Mesothelial cell of epicardium (in vitro differentiated cells): ENCODE measurements at places on chromosomes 6 and 20. TPM values are rescaled to one million over a fixed set of nuclear protein-coding genes. Genes with fewer than 3 reads are reported as not detected.
A peak's percentile ranks its signal among the peaks of the same experiment; 100 is the strongest.

DNA sequence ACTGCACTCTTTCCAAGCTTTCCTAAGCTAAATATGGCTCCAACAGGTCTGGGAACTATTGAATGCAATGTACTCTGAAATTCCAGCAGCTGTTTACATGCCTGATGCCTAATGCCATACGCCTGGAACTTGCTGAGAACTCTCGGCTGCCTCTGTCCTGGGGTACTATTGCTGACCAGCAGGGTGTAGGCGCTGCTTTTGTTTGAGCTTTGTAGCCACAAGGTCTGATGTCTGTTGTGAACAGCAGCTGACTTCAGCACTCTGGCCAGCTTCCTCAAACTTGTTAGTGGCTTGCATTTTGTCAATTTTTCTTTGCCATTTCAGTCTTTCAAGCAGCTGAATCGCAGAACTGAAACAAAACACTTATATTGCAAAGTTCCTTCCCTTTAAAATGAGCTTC, 26.7 kb downstream of the SAYSD1 start:
- peaks cover 93% of the 10 kb centered on the region for H3K27me3 ChIP-seq
- no peaks in the 10 kb centered on the region for H3K36me3 ChIP-seq
- H3K4me1 ChIP-seq: no peaks in the 10 kb centered on the region

GRCh38 chr6:105622226-105622625, 219.3 kb upstream of the PREP start:
- no peaks in the 10 kb centered on the region for H3K36me3 ChIP-seq
- H3K4me1 ChIP-seq: peaks cover 5% of the 10 kb centered on the region
- DNase-seq: no peak
- H3K4me3 ChIP-seq: no peak overlapping the region
- H3K27me3 ChIP-seq: no peaks in the 10 kb centered on the region
- H3K27ac ChIP-seq: no peak overlapping the region

The PLG gene
- 0.16 to 0.38 TPM (median 0.22 TPM) in 3 replicates for total RNA-seq

DNA sequence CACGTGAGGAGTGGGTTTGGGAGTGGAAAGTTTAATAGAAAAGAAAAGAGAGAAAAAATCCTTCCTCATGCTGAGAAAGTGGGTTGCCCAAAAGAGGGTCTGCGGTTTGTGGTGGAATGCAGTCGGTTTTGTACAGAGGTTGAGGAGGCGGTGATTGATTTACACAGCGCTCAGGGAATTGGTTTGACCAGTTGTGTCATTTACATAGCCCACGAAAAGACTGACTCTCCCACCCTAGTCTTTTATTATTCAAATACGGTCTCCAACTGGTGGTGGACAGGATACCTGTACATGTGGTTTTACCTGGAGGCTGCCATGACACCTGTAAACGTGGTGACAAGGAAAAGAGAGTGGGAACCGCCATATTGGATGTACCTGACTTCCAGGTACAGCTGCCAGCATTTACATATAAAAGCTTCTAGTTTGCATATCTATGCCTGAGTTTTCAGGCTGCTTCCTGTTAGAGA, 42.1 kb downstream of the HLA-DPB1 start:
- no peaks in the 10 kb centered on the region for H3K36me3 ChIP-seq
- no peak for DNase-seq
- H3K4me1 ChIP-seq: peaks cover 21% of the 10 kb centered on the region
- peaks cover 62% of the 10 kb centered on the region for H3K27me3 ChIP-seq
- peak overlapping the region; percentile 86 for H3K27ac ChIP-seq

The TMC2 gene
- total RNA-seq: 0.07 to 0.11 TPM (median 0.09 TPM) in 3 replicates

- H3K4me3 ChIP-seq: no peak overlapping the region
- no peaks in the 10 kb centered on the region for H3K36me3 ChIP-seq
- peaks cover 60% of the 10 kb centered on the region for H3K4me1 ChIP-seq
- H3K27ac ChIP-seq: no peak overlapping the region
- H3K27me3 ChIP-seq: no peaks in the 10 kb centered on the region
- DNase-seq: no peak
Observed at GRCh38 chr20:363319-364078, 16.6 kb downstream of the NRSN2 start.

The FAM83B gene
- total RNA-seq: 12.2 to 14.0 TPM (median 12.6 TPM) in 3 replicates

DNA sequence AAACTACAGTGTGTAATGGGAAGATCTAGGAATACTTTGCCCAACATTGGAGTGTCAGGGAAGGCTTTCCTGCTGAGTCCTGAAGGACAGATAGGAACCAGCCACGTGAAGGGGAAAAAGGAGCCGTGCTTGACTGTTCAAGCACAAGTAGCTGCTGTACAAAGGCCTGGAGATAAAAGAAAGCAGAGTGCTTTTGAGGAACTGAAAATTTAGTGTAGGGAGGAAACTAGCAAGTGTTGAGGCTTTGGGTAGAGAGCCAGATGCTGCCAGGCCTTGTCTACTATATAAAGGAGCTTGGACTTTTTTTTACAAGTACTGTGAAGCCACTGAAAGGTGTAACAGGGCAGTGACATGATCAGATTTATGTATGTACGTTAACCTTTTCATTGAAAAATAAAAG, 39.0 kb downstream of the DSE start:
- DNase-seq: no peak
- H3K27ac ChIP-seq: no peak overlapping the region
- peaks cover 64% of the 10 kb centered on the region for H3K4me1 ChIP-seq
- H3K36me3 ChIP-seq: peaks cover 5% of the 10 kb centered on the region

The OR12D3 gene
- total RNA-seq: not detected in 3 replicates

GRCh38 chr6:80508885-80509630, 402.6 kb downstream of the BCKDHB start:
- no peaks in the 10 kb centered on the region for H3K4me1 ChIP-seq
- no peak overlapping the region for H3K4me3 ChIP-seq
- DNase-seq: no peak
- H3K27ac ChIP-seq: no peak overlapping the region

DNA sequence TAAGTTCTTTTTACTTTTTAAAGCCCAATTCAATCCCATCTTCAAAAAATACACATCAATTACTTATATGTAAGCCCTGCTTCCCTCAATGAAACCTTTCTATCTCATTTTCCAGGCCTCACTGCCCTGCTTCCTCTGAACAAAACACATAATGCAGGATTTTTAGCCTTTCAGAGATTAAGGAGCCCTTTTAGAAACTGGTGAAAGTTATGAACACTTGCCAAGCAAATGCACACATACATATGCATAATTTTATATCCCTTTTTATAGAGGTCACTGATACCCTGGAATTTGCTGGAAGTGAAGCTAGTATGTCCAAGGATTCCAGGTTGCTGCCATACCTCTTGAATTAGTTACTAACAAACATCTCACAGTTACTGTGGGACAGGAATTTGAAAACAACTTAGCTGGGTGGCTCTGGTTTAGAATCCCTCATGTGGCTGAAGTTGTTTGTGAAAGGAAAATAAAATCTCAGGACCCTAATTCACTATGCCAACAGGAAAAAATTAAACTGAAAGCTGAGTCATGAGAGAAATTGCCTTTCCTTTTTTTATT, 75.8 kb downstream of the UBE3D start:
- no peaks in the 10 kb centered on the region for H3K27me3 ChIP-seq
- no peak overlapping the region for H3K4me3 ChIP-seq
- peak overlapping the region; percentile 81 for H3K27ac ChIP-seq
- peaks cover 6% of the 10 kb centered on the region for H3K36me3 ChIP-seq
- no peak for DNase-seq
- H3K4me1 ChIP-seq: peaks cover 21% of the 10 kb centered on the region

DNA sequence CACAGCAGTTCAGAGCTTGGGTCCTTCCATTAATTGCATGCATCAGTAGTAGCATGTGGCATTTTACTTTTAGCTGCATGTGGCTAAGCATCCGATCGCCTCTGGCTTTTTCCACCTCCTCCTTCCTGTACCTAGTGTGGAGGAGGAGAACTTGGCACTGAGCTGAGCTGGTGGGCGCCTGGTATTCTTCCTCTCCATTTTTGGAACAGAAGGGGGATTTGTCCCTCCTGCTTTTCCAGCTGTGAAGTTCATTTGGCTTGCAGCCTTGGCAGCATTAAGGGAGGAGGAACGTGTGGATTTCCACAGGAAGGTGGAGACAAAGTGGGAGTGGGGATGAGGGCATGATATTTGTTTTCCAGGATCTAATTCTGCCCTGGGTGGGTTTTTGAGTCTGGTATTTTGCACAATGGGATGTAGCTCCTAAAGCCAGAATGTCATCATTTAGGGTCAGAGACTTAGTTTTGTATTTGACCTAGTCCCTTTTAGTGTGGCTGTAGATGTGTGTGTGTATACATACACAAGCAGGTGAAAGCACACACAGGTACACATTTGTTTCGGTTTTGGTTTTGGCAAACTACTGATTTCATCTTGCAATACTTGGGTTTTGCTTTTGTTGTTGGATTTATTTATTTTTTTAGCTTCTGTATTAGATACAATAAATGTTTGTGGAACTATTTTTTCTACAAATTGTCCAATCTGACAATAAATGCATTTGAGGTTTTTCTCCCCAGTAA, 90.0 kb downstream of the SASH1 start:
- H3K4me3 ChIP-seq: no peak overlapping the region
- no peak for DNase-seq
- H3K36me3 ChIP-seq: no peaks in the 10 kb centered on the region
- H3K27ac ChIP-seq: no peak overlapping the region

The HLA-DQA1 gene
- not detected in 3 replicates for total RNA-seq
